Bone marrow (tissue), 2 donors: ENCODE measurements at places on chromosomes 6 and 20.

- DNase-seq, result no peak
Measured at GRCh38 chr6:8382434-8382833, 52.9 kb downstream of the SLC35B3 start.

GRCh38 chr6:89145091-89145955 is 532 bp upstream of the PM20D2 start:
- no peak for DNase-seq

DNA sequence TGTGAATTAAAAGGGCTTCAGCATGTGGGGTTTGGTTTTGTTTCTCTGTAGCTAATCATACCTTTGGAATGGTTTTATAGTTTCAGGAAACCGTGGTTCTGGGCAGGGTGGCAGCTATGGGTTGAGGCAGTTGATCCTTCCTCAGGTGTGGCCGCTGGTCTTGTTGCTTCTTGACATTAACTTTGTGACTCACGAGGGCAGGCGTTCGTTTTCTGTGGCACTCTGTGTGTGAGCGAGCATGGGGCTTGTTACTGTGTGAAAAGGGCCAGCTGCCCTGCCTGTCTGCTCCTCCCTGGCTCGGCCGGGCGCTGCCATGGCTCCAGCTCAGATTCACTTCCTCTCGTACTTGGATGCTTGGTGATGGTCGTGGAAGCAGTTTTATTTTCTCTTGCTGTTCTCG is 16.2 kb downstream of the DNAJC5 start:
- no peak for DNase-seq

GRCh38 chr6:52994839-52995088 is 320 bp downstream of the GSTA4 start:
- DNase-seq, result peak; percentile 36
